ENCODE measurements at places on chromosomes 7 and 10. TPM values are rescaled to one million over a fixed set of nuclear protein-coding genes. Genes with fewer than 3 reads are reported as not detected.

Gene ADRB1
- 4.5 TPM for total RNA-seq

Gene MBLAC1
- 2.7 TPM for total RNA-seq

Gene ANAPC16
- 66.9 TPM for total RNA-seq

Gene RPEL1
- total RNA-seq, result not detected

GRCh38 chr10:29328983-29329382, 40.1 kb downstream of the LYZL1 start:
- no peak overlapping the region for H3K4me3 ChIP-seq
- no peak overlapping the region for H3K27ac ChIP-seq
- H3K4me1 ChIP-seq, result no peaks in the 10 kb centered on the region
- H3K36me3 ChIP-seq, result no peaks in the 10 kb centered on the region

- H3K36me3 ChIP-seq, result no peaks in the 10 kb centered on the region
- no peak overlapping the region for H3K27ac ChIP-seq
- no peak for DNase-seq
Observed at GRCh38 chr7:105642264-105642663, 61.0 kb upstream of the EFCAB10 start.

DNA sequence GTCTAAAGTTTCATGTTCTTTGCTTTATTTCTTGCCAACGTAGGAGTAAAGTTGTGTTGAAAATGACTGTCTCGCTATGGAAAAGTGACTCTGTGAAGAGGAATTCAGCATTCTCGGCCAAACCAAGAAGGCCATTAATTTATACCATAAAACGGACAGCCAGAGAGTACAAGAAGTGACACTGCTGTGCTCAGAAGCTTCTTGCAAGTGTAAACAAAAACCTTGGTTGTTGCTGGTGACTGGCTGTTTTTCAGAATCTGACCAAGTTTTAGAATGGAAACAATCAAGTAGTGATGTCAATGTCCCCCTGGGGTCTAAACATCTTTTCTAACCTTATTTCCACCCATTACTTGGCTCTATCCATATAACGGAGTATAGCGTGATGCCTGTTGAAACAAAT, 201.9 kb downstream of the INHBA start:
- H3K4me1 ChIP-seq, result no peaks in the 10 kb centered on the region
- no peak overlapping the region for H3K4me3 ChIP-seq
- no peak overlapping the region for H3K27ac ChIP-seq
- H3K27me3 ChIP-seq, result no peaks in the 10 kb centered on the region
- no peak for DNase-seq

DNA sequence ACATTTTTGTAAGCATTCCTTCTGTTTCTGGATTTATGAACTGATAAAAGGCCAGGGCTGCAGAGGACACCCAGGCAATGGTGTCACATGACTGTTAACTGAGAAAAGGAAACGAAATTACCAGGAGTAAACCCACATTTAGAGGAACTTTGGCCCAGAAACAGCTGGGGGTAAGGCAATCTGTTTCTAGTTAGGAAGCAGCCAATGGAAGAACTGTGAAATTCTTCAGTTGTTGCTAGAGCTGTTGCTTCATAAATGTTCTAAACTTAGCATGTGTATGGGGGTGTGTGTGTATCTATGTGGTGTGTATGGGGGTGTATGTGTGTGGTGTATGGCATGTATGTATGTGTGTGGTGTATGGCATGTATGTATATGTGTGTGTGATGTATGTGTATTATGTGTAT, 11.8 kb upstream of the PDCD4 start:
- H3K4me3 ChIP-seq, result no peak overlapping the region
- H3K27ac ChIP-seq, result peak overlapping the region; percentile 98
- DNase-seq, result no peak
- no peaks in the 10 kb centered on the region for H3K36me3 ChIP-seq

- no peaks in the 10 kb centered on the region for H3K27me3 ChIP-seq
- H3K4me3 ChIP-seq, result no peak overlapping the region
- DNase-seq, result no peak
- no peaks in the 10 kb centered on the region for H3K4me1 ChIP-seq
- no peak overlapping the region for H3K27ac ChIP-seq
- H3K36me3 ChIP-seq, result no peaks in the 10 kb centered on the region
Observed at GRCh38 chr10:10353326-10353868, 664.3 kb upstream of the CELF2 start.

DNA sequence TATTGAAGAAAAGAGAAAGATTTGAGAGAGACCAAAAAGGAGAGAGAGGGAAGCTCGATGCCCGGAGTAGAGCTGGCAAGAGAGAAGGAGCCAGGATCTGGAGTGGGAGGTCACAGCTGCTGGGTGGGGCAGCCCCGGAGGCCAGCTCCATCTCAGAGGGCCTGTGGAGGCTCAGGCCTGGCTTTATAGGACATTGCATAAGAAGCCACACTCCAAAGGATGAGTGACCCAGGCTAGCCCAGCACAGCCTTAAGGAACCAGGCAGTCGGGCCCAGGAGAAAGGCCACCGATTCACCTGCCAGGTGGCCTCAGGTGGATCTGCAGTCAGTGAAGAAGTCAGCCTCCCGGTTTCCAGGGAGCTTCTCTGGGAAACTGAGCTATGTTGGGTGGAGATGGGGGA, 676 bp downstream of the PLAC9 start:
- H3K36me3 ChIP-seq, result no peaks in the 10 kb centered on the region
- peaks cover 3% of the 10 kb centered on the region for H3K27me3 ChIP-seq
- H3K27ac ChIP-seq, result no peak overlapping the region
- no peak overlapping the region for H3K4me3 ChIP-seq

- H3K36me3 ChIP-seq, result peaks cover 4% of the 10 kb centered on the region
- peak overlapping the region; percentile 51 for H3K27ac ChIP-seq
- H3K27me3 ChIP-seq, result no peaks in the 10 kb centered on the region
- DNase-seq, result peak; percentile 49
- peaks cover 32% of the 10 kb centered on the region for H3K4me1 ChIP-seq
- peak overlapping the region; percentile 53 for H3K4me3 ChIP-seq
Observed at GRCh38 chr10:13340626-13341376, 7.3 kb downstream of the SEPHS1 start.

DNA sequence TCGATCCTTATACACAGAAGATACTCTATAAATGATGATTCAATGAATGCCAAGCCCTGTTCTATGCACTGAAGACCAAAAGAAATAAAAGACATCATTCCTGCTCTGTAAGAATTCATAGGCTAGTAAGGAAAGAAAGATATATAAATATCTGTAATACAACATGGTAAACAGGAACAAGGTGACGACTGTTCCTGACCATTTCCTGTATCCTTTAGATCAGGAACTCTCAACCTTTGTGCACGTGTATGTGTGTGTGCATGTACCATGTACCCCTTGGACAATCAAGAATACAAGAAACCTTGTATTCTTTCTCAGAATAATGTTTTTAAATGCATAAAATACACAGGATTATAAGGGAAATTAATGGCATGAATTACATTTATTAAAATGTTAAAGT, 7.3 kb upstream of the HK1 start:
- H3K27me3 ChIP-seq, result peaks cover 5% of the 10 kb centered on the region
- H3K27ac ChIP-seq, result no peak overlapping the region
- no peaks in the 10 kb centered on the region for H3K36me3 ChIP-seq

DNA sequence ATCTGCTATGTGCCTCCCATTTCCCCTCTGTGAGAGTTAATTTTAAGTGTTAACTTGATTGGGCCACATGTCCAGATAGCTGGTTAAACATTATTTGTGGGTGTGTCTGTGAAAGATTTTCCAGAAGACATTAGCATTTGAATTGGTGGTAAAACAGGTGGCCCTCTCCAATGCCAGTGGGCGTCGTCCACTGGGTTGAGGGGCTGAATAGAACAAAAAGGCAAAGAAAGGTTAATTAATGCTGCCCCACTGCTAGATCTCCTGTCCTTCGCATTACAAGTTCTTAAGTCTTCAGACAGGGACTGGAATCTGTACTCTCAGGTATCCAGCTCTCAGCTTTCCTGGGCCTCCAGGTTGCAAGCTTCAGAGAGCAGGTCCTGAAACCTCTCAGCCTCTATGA, 1160.9 kb upstream of the LRRN3 start:
- no peaks in the 10 kb centered on the region for H3K4me1 ChIP-seq
- no peaks in the 10 kb centered on the region for H3K27me3 ChIP-seq
- H3K4me3 ChIP-seq, result no peak overlapping the region
- H3K27ac ChIP-seq, result no peak overlapping the region

- H3K4me3 ChIP-seq, result no peak overlapping the region
- H3K27me3 ChIP-seq, result no peaks in the 10 kb centered on the region
- no peak for DNase-seq
- H3K27ac ChIP-seq, result no peak overlapping the region
Observed at GRCh38 chr10:43882711-43883110, 234.0 kb upstream of the ZNF32 start.

DNA sequence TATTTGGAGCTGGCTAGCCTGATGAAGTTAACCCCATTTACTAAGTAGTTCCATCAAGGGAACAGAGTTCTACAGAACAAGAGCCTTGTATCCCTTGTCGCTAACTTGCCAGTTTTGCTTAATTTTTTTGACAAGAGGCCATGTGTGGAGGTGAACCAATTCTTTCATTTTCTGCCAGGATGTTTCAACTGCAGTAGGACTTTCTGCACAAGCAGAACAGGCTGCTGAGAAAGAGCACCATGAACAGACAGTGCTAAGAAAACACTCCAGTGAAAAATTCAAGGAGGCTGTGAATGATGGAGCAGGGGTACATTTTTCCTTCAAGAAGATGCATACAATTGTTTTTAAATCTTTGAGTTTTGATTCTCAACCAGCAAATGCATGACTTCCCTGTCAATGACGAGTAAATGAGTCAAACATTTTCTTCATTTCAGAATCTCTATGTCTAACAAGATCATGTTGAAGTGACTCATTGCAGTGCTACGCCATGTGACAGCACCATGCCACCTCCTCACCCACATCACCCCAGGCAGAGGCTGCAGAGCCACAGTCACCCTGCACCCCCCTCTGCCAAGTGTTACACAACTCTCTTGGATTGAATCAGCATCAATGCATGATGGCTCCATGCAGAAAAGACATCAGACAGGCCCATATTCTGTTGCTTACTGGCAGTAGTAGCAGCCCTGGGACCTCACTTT, 193.1 kb downstream of the COBL start:
- H3K36me3 ChIP-seq, result no peaks in the 10 kb centered on the region
- no peak for DNase-seq
- no peaks in the 10 kb centered on the region for H3K27me3 ChIP-seq
- H3K4me3 ChIP-seq, result no peak overlapping the region
- no peaks in the 10 kb centered on the region for H3K4me1 ChIP-seq

DNA sequence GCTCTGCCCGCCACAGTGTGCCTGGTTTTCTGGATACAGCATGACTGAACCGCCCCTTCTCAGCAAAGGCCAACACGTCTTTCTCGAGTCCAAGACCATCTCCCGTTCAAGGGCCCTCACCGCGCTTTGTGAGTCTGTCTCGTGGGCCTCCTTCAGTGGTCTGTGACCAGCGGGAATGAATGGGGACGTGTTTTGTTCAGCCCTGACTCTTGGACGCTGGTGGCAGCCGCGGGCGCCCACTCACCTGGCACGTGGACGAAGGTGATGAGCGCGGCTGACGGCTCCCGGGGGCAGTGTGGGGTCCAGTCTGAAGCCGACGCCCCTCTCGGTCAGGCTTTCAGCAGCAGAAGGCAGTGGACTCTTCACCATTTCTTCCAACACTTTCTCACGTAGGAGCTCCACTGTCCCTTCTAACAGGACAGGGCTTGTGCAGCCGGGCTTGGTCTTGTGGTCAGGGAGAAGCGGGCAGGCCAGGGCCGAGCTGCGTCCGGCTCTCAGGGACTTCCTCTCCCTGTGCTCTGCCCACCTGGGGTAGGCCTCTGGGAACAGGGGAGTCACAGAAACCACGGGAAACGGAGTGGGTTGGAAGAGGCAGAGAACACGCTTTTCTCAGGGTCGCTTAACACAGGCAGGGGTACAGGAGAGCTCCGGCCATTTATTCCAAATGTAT, 30.4 kb downstream of the AMZ1 start:
- no peak overlapping the region for H3K4me3 ChIP-seq
- H3K4me1 ChIP-seq, result peaks cover 34% of the 10 kb centered on the region
- no peak for DNase-seq
- no peak overlapping the region for H3K27ac ChIP-seq
- no peaks in the 10 kb centered on the region for H3K27me3 ChIP-seq

GRCh38 chr7:129780257-129780973, 168.9 kb downstream of the NRF1 start:
- H3K4me3 ChIP-seq, result peak overlapping the region; percentile 74
- peaks cover 30% of the 10 kb centered on the region for H3K27me3 ChIP-seq
- H3K36me3 ChIP-seq, result no peaks in the 10 kb centered on the region
- H3K4me1 ChIP-seq, result peaks cover 17% of the 10 kb centered on the region
- H3K27ac ChIP-seq, result no peak overlapping the region
- DNase-seq, result no peak

DNA sequence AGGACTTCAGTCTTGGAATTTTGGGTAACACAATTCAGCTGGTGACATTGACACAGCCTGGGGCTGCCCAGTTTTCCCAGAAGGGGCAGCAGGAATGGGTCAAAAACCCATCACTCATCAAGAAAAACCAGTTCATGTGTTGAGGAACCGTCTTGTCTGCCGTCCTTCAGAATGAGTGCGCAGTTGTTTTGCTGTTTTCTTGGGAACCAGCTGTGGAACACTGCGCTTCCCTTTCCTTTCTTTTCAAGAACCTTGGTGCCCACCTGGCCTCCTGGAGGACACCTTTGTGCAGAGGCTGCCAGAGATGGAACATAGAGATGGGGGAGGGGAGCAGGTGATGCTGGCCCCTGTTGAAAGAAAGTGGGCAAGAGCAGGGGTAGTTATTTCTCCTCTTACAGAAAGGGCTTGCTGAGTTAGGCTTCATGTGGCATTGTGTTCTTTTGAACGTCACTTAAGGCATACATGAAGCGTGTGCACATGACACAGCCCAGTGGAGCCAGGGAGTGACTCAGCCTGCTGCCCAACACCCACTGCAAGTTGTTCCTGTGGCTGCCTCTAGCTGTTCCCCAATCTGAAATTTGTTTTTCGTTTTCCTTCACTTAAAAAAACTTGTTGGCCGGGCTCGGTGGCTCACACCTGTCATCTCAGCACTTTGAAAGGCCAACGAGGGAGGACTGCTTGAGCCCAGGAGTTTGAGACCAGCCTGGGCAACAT, 87.4 kb upstream of the TNS3 start:
- no peaks in the 10 kb centered on the region for H3K27me3 ChIP-seq
- H3K4me3 ChIP-seq, result no peak overlapping the region
- peak overlapping the region; percentile 73 for H3K27ac ChIP-seq
- peak; percentile 90 for DNase-seq
- H3K4me1 ChIP-seq, result peaks cover 36% of the 10 kb centered on the region

GRCh38 chr7:71990138-71990462, 422.0 kb downstream of the CALN1 start:
- H3K27ac ChIP-seq, result no peak overlapping the region
- H3K4me3 ChIP-seq, result no peak overlapping the region
- H3K4me1 ChIP-seq, result no peaks in the 10 kb centered on the region
- H3K27me3 ChIP-seq, result no peaks in the 10 kb centered on the region

- no peaks in the 10 kb centered on the region for H3K4me1 ChIP-seq
- H3K4me3 ChIP-seq, result no peak overlapping the region
- no peak overlapping the region for H3K27ac ChIP-seq
Observed at GRCh38 chr7:94295850-94296249, 98.8 kb upstream of the COL1A2 start.

Data from GM12878 (cell line).